ENCODE measurements at places on chromosomes 4 and X.
A peak's percentile ranks its signal among the peaks of the same experiment; 100 is the strongest.

DNA sequence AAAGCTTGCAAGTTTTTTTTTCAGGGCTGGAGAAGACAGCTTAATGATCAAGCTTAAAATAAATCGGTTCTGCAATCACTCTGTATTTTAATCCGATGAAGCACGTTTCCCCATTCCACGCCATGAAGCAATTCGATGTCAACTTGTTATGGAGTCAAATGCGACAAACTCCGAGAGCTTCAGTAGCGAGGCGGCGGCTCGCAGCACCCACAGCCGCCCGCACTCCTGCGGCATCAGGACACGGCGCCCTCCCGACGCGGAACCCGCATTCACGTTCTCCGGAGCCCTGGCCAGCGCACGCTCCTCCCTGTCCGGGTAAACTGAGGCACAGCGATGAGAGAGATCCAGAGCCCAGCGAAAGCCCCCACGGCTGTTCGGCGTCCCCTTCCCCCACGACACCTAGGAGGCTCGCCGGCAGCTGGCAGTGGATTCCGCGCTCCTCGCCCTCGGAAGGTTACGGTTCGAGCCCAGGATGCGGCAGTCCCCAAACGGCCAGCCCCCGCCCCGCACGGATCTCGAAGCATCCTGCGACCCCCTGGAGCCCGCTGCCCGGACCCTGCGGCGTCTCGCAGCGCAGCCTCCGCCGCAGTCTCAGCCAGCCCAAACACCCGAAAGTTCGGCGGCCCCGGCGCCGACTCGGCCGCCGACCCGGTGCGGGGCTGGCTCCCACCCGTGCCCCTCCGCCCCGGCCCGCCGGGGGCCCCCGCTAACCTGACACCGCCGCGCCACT, 507 bp downstream of the MFAP3L start:
- no peak for DNase-seq

GRCh38 chr4:24892778-24893177, 20.1 kb downstream of the CCDC149 start:
- DNase-seq: no peak

- no peak for DNase-seq
Measured at GRCh38 chr4:98682719-98683118, 24.3 kb upstream of the TSPAN5 start.

DNA sequence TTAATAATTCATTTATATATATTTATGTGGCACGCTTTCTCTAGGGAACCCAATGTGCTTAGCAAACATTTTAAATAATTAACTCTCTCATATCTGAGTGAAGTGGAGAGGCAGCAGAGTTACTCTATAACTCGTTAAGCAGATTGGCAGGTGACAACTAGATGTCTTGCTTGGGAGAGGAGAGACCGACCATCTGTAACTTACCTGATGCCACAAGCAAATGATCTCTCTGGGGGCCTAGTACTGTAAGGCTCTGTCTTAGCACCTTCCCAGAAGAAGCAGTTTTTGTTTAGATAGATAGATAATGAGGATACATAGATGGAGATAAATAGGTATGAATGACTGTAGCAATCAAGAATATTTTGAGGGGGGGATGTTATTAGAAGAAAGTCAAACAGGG, 11.9 kb upstream of the SEL1L3 start:
- DNase-seq: no peak

GRCh38 chrX:46704767-46705386, 54.0 kb downstream of the SLC9A7 start:
- DNase-seq: peak; percentile 73

GRCh38 chrX:118100091-118100490, 16.5 kb downstream of the KLHL13 start:
- DNase-seq: no peak

DNA sequence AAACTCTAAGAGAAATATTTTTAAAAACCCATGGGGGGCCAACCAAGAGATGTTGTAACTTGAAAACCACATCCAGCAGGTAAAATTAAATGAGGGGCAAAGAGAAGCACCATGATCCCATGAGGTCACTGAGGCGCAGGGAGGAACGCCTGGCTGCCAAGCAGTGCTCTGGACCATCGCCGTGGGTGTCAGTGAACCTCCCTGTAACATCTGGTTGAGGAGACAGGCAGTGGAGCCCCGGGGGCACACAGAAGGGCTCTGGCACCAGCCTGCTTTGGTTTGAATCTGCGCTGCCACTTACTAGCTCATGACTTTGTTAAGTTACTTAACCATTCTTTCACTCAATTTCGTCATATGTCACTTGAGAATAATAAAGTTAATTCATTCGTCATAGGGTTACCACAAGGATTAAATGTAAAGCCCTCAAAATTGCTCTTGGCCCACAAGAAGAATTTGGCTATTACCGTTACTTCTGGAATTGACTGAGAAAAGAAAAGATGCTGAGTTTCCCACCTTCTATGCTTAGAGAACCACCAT, 41.6 kb upstream of the SLC25A4 start:
- DNase-seq: no peak

- DNase-seq: no peak
Measured at GRCh38 chr4:48180234-48180633, 46.2 kb upstream of the TXK start.

- no peak for DNase-seq
Measured at GRCh38 chr4:13130848-13131247, 353.3 kb downstream of the RAB28 start.

DNA sequence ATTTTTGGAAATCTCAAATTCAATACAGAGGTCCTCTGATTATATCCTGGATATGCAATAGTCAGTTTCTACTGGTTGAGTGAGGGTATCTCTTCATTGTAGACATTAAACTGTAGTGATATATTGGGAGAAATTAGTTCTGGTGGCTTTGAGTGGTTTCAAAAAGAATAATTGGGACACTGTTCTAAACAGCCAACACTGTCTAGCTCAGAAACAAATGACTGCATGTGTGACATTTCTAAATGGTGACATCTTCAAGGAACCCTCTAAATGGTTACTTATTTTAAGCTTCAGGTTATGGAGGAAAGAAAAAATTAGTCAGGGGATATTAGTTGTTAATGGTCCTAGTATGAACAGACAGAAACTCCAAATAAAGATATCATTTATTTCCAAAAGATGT, 186.2 kb downstream of the LARP7 start:
- DNase-seq: no peak

- DNase-seq: no peak
Measured at GRCh38 chr4:159401791-159402380, 299.0 kb downstream of the RAPGEF2 start.

DNA sequence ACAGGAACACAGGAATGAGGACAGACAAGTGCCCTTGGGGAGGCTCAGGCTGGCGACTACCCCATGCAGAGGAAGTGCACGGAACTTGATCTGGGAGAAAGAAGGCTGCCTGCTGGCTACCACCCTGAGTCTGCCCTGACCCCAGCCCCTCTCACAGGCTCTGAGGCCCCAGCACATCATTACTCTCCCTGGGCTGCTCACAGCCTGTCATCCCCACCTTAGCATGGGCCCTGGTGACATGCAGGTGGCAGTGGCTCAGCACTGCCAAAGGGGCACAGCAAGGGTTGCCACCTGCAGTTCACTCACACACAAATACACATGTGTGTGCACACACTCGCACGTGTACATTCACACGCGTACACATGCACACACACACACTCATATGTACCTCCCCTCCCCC, 26.1 kb upstream of the MAMLD1 start:
- DNase-seq: no peak

DNA sequence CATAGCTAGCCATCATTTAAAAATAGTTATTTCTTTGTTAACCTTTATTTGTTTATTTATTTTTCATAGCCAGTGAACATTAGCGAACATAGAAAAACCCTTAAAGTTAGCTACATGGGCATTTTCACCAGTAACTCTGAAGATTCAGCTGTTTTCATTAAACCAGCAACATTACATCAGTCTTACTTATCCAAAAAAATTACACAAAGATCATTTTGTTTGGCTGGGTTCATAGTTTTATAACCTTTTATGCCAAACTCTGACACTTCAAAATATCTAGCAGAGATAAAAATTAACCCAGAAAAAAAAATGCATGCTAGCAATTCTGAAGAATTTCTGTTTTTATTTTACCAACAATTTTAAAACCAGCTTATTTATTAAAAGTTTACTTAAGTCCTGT, 784.1 kb downstream of the PCDH18 start:
- no peak for DNase-seq

Measured in GM12865 (cell line).